ENCODE measurements at places on chromosomes 12 and 14.

DNA sequence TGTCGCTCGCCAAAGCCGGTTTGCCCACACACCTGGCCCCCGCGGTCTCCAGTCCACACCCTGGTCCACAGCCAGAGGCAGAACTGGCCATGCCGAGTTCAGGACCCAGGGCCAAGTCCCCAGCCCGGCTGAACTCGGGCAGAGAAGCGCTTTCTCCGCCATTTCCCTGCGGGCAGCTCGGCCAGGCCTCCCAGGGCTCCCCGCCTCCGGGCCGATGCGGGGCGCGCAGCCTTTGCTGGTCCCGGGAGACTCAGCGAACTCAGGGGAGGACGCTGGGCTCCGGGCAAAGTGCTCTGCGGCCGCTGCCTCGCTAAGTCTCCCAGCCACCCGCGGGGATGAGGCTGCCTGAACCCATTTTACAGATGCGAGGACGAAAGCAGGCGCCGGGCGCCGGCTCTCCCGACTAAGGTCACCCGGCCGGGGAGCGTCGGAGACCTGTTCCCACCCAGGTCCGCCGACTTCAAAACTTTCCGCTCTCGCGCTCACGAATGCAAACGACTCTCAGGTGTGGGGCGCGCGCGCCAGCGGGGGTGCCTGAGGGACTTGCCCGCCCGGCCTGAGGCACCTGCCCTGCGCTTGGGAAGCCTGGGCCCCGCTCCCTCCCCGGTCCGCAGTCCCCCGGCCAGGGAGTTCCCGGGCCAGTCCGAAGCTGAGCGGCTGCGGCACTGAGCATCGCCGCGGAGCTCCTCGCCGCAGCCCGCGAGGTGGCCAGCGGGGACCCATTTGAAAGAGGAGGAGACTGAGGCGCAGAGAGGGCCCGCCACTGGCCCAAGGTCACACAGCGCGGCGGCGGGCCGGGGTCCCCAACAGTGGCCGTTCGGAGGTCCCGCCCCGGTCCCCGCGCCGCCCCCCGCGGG, 627 bp downstream of the TESC start:
- no peak for DNase-seq

DNA sequence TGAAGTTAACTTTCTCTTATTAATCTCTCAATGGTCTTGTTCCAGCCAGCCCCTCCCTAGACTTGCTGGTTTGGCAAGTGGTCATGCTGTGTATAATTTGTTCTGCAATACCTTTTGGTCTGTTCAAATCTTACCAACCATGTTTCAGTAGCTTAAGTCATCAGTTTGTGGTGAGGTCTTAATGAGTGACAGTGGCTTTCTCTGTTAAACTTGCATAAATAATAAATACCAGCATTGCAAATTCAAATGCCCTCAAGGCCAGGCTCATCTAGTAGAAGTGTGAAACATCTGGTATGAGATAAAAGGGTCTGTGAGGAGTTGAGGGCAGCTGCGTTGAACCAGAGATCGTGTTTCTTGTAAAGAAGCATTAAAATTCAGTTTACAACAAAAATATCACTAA, 319.5 kb downstream of the TMEM117 start:
- DNase-seq: no peak

- no peak for DNase-seq
These were observed 237.6 kb downstream of the BCAT1 start for GRCh38 chr12:24711056-24712008.

DNA sequence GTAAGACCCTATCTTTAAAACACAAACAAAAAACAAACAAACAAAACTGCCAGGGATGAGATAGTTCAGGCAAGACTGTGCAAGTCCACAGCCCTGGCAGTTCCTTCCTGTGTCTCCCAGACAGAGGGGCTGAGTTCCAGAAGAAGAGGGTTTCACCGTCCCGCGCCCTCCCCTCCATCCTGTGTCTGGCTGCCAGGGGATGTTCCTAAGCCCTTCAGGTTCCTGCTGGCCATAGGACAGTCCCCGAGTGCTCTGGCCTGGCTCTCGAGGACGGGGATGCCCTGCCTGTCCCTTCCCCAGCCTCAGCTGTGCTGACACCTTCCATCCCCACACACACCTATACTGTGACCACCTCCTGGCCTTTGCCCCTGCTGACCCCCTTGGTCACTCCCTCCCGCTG, 40.6 kb upstream of the EIF5 start:
- DNase-seq: no peak

GRCh38 chr12:100953677-100954076, 159.1 kb downstream of the ANO4 start:
- DNase-seq: no peak

DNA sequence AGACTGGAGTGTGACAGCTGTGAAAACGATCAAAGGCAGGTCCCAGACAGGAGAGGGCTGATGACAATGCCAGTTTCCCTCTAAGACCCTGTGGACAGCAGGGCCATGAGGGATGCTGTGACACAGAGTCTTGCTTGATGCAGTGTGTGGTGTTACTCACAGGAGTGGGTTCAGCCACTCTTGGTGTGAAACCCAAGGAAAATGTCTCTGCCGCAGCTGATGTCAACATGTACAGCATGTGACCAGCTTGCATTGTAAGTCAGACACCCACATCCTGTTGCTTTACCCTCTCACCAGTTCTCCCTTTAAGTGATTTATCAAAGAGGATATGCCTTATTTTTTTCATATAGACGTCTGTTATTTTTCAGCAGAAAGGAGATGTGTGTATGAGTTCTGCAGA, 268.6 kb downstream of the BTG1 start:
- DNase-seq: no peak

DNA sequence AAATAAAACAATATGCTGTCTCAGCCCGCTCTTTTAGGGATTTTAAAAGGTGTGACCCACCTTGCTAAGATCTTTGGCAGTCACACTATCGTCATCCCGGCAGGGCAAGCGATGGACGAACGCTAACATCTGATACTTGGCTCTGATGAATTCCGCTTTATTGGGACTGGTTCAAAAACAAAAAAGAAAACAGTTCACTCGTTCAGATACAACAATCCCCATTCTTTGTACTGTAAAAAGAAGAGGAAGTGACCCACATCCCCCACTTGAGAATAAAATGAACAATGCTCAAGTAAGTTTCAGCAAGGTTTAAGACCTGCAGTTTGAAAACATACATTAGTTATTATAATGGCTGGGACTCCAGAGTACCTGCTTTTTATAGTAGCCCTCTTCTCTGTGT, 7.3 kb downstream of the GIT2 start:
- DNase-seq: no peak

GRCh38 chr12:578748-579419, 84.4 kb downstream of the NINJ2 start:
- DNase-seq: no peak

- no peak for DNase-seq
These were observed 47.5 kb downstream of the C14orf132 start for GRCh38 chr14:96086574-96087077.

DNA sequence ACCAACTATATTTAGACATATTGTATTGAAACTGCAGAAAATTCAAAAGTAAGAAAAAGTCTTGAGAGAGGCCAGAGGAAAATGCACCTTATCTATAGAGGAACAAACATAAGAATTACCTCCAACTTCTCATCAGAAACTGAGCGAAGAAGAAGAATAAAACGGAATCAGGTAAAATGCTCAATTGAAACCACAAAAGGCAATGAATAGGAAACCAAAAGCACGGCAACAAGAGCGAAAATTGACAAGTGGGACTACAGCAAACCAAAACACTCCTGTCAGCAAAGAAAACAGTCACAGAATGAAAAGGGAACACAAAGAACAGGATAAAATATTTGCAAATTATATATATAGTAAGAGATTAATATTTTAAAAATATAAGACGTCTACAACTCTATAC, 61.9 kb upstream of the PARP11 start:
- no peak for DNase-seq

- DNase-seq: no peak
These were observed 234.3 kb downstream of the DACT1 start for GRCh38 chr14:58872061-58872460.

DNA sequence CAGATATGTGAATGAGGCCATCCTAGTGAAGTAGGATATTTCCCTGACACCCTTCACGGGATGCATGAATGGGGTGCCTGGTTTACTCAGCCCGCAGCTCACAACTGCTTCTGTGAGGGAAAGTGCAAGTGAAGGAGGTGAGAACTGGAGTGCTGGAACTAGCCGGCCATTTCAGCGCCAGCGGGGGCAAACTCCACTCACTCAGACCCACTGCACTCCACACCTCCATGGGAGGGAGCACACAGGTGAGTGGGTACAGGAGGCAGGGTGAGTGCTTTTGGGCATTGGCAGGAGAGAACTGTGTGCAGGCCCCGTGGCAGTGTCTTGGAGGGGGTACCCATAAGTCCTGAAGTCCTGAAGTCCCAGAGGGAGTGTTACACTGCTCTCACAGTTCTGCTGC, 1008.4 kb downstream of the SLC6A15 start:
- DNase-seq: no peak

DNA sequence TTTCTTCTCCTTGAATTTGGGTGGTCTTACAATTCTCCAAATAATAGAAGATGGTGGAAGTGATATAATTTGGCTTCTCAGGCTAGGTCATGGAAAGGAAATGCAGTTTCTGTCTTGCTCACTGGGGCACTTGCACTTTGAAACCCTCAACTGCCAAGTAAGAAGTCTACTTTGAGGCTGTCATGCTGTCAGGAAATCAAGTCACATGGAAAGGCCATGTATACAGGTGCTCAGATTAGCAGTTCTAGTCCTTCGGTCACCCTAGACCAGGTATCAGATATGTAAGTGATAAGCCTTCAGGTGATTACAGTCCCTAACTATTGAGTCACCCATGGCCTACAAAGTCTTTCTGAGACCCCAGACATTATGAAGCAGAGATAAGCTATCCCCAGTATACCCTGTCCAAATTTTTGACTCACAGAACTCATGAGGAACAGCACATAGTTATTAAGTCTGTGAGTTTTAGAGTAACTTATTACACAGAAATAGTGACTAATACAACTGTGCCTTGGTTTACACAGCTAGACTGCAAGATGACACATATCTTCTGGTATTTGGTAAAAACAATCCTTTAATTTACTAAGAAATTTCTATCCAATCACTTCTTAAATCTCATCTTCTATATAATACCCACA, 26.3 kb upstream of the BBS10 start:
- no peak for DNase-seq

DNA sequence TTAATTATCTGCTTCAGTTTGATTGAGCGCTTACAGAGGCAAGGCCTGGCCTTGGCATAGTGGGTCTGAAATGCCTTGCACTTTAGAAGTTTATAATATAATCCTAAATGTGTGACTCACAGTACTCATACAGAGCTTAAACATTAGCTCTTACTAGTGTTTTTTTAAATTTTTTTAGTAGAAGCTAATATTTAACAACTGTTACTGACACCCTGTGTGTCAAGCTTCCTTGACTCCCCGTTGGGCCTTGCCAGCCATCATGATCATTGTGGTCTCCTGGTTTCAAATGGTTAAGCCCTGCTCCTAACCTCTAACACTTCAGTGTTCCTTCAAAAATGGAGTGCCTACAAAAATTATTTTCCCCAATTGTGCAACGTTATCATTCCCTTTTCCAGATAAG, 126.9 kb downstream of the GALC start:
- DNase-seq: no peak

DNA sequence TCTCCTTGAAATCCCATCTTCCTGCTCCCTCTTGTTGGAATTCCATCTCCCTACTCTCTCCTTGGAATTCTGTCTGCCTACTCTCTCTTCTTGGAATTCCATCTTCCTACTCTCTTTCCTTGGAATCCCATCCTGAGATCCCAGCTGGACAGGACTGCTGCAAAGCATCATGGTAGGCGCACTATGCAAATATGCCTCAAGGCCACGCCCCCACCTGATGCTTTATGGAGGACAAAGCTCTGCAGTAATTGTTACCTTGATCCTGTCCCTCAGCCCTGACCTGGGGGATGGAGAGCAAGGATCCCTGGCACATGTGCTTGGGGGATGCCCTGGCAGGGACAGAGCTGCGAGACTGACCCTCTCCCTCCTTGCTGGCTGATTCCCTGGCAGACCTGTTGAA, 185.6 kb downstream of the TBX5 start:
- DNase-seq: no peak

- DNase-seq: no peak
These were observed 394.9 kb downstream of the CCDC91 start for GRCh38 chr12:28585146-28585545.

GRCh38 chr14:97719931-97720330, 922.7 kb downstream of the VRK1 start:
- no peak for DNase-seq

DNA sequence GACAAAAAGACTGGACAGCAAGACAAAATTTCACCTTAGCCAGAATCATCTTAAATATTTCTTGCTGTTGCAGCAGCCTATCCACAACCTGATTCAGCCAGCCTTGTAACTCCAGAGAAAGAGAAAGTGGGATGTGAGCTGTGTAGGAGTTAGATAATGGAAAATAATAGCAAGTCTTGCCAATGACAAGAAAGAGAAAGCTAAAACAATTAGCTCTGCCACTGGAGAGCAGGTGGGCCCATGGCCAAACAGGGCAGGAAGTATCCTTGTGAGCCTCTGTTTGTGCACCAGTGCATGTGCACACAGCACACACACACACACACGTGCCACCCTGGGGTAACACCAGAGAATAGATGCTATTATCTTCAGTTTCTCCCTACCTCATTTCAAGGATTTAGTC, 106.0 kb upstream of the CCDC196 start:
- DNase-seq: no peak

DNA sequence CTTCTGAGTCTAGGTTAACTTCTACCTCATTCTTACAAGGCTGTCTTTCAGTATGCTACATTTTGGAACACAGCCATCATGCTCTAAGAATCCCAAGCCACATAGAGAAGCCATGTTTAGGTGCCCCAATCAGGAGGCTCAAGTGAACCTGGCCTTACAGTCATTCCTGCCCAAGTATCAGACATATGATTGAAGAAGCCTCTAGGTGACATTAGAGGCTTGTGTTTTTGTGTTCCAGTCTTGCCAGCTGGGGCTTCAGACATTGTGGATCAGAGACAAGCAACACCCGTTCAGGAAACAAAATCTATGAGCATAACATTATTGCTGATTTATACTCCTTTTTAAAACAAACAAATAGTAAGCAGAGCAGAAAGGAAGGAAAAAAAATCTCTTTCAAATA, 8.1 kb upstream of the SLC16A7 start:
- DNase-seq: no peak

GRCh38 chr12:2691006-2691344, 103.8 kb upstream of the FKBP4 start:
- DNase-seq: no peak

DNA sequence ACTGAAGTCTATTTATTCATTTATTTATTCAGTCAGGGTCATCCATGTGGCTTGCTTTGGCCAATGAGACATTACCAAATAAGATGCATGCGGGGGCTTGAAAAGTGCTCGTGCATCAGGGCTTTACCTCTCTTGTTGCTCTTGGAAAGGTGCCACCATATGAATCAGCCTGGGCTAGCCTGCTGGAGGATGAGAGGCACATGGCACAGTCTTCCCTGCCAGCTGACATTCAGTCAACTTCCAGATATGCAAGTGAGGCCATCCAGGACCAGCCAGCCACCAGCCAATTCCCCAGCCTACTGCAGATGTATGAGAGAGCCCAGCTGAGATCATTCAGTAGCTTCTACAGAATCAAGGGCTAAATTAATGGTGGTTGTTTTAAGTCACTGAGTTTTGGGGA, 105.2 kb upstream of the RPH3A start:
- no peak for DNase-seq

Data from retinal pigment epithelial cell (primary cell).